Activated CD4-positive, alpha-beta T cell treated with anti-CD3 and anti-CD28 coated beads, Interleukin-2, amount 10 ng/mL, durations not matched to agents 24 days and 14 days (primary cell): ENCODE measurements at places on chromosomes 4 and X.

DNA sequence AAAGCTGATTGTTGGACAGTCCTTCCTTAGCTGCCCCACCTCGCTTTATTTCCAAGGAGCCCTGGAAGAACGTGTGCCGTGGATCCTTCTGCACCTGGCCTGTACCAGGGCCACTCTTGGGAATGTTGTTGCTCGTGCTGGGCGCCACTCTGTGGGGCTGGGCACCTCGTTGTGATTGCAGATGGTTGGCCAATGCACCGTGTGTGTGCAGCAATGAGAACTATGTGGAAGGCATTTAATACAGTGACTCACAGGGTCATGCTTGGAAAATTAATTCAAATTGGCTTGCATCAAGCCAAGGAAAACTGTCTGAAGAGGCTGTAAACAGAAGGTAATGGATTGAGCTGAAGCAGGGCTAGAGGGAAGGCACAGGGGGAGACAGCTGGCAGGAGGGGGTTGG is 37.0 kb upstream of the CD99L2 start:
- H3K27me3 ChIP-seq: peaks cover 3% of the 10 kb centered on the region
- H3K4me3 ChIP-seq: no peak overlapping the region
- H3K4me1 ChIP-seq: no peaks in the 10 kb centered on the region
- DNase-seq: no peak

GRCh38 chr4:6992728-6993677 is 50.2 kb upstream of the TADA2B start:
- peaks cover 37% of the 10 kb centered on the region for H3K36me3 ChIP-seq
- H3K27me3 ChIP-seq: no peaks in the 10 kb centered on the region
- DNase-seq: no peak
- peak overlapping the region; percentile 56 for H3K27ac ChIP-seq
- H3K4me1 ChIP-seq: peaks cover 54% of the 10 kb centered on the region

DNA sequence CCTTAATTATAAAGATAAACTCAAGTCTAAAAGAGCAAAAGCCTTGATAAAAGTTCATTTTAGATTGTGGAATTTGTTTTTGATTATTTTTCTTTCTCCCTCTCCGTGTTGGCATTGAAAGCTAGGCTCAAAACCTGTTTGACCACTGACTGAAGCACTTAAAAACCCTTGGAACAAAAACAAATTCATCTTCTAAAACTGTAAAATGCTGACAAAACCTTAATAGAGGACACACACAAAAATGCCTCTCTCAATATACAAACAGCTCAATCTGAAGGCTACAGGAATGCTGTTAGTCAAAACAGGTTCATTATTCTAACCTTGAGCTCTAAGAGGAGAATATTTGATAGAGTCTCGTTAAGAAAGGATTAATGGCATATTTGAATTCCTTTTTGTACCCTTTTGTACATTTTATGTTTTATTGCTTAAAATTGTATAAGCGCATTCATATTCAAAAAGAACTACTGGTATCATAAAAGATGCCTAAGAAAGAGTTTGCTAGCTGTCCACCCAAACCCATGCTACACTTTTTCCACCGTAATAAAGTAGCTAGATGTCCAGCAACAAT is 74.3 kb upstream of the NAP1L5 start:
- H3K4me3 ChIP-seq: no peak overlapping the region
- H3K36me3 ChIP-seq: peaks cover 36% of the 10 kb centered on the region
- H3K4me1 ChIP-seq: no peaks in the 10 kb centered on the region
- no peak for DNase-seq
- no peaks in the 10 kb centered on the region for H3K27me3 ChIP-seq
- no peak overlapping the region for H3K27ac ChIP-seq

DNA sequence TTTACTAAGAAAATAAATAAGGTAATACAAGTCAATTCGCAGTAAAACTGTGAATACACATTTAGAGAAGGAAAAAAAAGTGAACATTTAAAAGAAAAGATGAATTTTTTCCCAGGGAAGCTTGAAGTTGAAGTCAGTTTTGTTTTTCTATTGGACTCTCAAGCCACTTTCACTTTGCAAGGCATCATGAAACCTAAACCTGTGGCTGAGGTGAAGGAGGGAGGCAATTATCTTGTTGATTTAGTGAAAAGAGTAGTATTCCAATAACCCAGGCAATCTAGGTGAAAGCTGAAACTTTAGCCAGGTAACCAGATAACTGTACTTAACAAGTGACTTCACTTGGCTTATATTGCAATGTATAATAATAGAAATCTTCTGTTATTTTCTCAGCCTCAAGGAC is 138.6 kb downstream of the HDX start:
- no peaks in the 10 kb centered on the region for H3K36me3 ChIP-seq
- no peak overlapping the region for H3K27ac ChIP-seq
- no peaks in the 10 kb centered on the region for H3K27me3 ChIP-seq
- H3K4me3 ChIP-seq: no peak overlapping the region
- no peaks in the 10 kb centered on the region for H3K4me1 ChIP-seq

DNA sequence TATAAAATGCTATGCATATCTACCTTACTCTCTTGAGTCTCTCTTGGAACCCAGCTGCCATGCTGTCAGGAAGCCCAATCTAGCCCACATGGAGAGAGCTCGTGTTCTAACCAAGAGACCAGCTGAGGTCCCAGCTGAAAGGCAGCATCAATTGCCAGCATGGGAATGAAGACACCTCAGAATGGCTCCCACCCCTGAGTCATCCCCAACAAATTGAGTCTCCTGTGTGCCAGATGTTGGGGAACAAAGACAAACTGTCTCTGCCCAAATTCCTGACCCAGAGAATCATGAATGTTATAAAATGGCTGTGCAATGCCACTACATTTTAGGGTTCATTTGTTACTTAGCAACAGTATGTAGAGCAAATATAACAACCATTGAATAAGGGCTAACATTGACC is 105.2 kb upstream of the STX18 start:
- H3K27ac ChIP-seq: no peak overlapping the region
- H3K27me3 ChIP-seq: no peaks in the 10 kb centered on the region
- H3K4me1 ChIP-seq: no peaks in the 10 kb centered on the region
- no peak overlapping the region for H3K4me3 ChIP-seq
- DNase-seq: no peak

- H3K27ac ChIP-seq: peak overlapping the region; percentile 70
- peaks cover 5% of the 10 kb centered on the region for H3K27me3 ChIP-seq
- peaks cover 15% of the 10 kb centered on the region for H3K4me1 ChIP-seq
- DNase-seq: peak; percentile 62
- no peaks in the 10 kb centered on the region for H3K36me3 ChIP-seq
These were observed 569 bp upstream of the FHL1 start for GRCh38 chrX:136146614-136147314.

DNA sequence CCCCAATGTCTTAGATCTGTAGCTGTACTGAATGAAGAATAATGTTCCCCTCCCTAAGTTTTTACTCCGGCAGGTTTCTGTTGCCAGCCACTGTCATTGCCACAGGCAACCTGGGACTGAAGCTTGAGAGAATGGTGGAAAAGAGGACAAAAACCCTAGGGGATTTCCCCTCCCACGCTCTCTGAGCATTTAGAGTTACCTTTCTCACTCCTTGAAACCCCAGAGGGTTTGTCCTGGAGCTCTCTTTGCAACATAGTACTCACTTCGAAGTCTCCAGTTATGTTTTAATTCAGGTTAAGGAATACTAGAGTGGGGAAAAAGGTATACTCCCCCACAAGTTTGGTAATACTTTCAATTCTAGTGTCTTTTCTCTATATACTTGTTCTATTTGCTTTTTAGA is 31.5 kb downstream of the F8 start:
- no peak overlapping the region for H3K27ac ChIP-seq
- no peaks in the 10 kb centered on the region for H3K36me3 ChIP-seq
- DNase-seq: no peak
- peaks cover 12% of the 10 kb centered on the region for H3K4me1 ChIP-seq
- peaks cover 10% of the 10 kb centered on the region for H3K27me3 ChIP-seq

- H3K27ac ChIP-seq: no peak overlapping the region
- no peaks in the 10 kb centered on the region for H3K36me3 ChIP-seq
- H3K4me3 ChIP-seq: no peak overlapping the region
- no peaks in the 10 kb centered on the region for H3K27me3 ChIP-seq
- DNase-seq: no peak
- no peaks in the 10 kb centered on the region for H3K4me1 ChIP-seq
These were observed 161.5 kb downstream of the SOX3 start for GRCh38 chrX:140343226-140343868.

DNA sequence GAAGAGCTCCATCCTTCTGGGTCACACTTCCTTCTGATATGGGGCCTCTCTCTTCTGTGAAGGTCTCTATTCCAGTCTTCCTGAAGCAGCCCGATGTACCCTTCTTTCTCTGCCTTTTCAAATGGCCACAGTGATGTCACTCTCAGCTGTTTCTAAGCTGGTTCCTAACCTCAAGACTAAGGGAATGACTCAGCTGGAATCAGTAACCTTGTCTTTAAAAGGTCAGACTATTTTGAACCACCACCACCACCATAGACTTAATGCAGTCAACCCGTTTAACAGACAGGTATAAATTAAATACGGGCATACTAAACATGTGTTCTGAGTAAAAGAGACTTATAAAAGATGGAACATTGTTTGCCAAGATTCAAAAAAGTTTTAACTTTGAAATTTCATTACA is 121.0 kb downstream of the PPA2 start:
- H3K27ac ChIP-seq: no peak overlapping the region
- peaks cover 5% of the 10 kb centered on the region for H3K4me1 ChIP-seq
- no peak overlapping the region for H3K4me3 ChIP-seq
- H3K27me3 ChIP-seq: no peaks in the 10 kb centered on the region

- H3K4me1 ChIP-seq: peaks cover 4% of the 10 kb centered on the region
- DNase-seq: no peak
- no peaks in the 10 kb centered on the region for H3K27me3 ChIP-seq
- peaks cover 7% of the 10 kb centered on the region for H3K36me3 ChIP-seq
These were observed 36.9 kb downstream of the RP2 start for GRCh38 chrX:46873746-46874145.
